ENCODE measurements at places on chromosomes 4 and X.

DNA sequence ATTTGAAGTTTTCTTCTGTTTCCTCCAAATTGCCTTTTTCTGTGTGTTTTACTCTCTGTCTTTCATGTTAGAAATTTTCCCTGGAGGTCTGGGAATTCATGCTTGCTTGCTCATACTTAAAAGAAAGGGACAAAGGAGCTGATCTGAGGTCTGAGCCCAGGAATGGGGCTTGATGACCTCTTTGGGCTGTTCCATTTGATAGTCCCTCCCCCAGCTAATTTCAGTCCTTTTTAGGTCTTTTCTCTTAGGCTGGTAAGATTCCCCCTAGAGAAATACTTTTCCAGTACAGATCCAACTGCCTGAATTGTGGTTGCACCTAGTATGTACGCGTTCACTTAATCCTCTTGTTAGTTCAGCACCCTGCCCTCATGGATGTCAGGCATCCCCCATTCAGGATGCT, 5.5 kb upstream of the PIGA start:
- no peak for DNase-seq

DNA sequence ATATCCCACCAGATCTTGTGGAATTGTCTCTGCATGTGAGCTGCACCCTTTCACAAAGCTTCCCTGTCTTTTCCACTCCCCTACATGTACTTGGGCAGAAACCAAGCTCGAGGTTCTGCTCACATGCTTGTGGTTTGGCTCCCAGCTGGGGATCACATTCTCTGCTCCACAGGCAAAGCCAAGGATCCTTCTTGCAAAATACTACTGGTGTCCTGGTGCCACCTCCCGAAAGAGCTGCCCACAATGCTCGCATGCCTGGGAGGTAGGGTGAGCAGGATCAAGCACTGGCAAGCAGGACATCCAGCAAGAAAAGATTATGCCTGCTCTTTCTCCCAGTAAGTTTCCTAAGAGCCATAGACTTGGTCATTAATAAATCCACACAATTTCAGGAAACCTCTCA, 45.1 kb upstream of the PPARGC1A start:
- peak; percentile 87 for DNase-seq

- no peak for DNase-seq
Measured at GRCh38 chrX:153515435-153515834, 2.0 kb upstream of the ATP2B3 start.

DNA sequence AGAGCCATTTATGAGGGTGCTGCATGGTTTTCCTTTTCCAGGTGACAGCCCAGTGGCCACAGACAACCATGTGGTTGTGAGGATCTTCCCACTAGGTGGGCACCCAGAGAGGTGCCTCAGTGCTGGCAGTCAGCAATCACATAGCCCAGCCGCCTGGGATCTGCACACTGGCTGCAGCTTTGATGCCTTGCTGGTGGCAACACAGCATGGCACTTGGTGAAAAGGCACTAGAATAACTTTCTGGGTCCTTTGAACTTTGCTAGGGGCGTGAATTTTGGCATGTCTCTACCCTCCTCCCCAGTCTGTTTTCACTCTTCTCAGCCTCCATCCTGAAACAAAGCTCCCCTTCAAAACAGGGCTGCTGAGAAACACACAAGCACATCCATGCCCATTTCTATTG, 108.8 kb upstream of the RPL34 start:
- no peak for DNase-seq

GRCh38 chrX:136061286-136061685, 76.1 kb downstream of the SLC9A6 start:
- no peak for DNase-seq

- DNase-seq: peak; percentile 24
Measured at GRCh38 chr4:42104521-42104920, 47.9 kb downstream of the BEND4 start.

All from fibroblast of skin of right biceps (primary cell).